SJCRH30 (cell line): ENCODE measurements at places on chromosomes 11 and 22. TPM values are rescaled to one million over a fixed set of nuclear protein-coding genes. Genes with fewer than 3 reads are reported as not detected.

Gene KDM4E
- not detected in 2 replicates for total RNA-seq

DNA sequence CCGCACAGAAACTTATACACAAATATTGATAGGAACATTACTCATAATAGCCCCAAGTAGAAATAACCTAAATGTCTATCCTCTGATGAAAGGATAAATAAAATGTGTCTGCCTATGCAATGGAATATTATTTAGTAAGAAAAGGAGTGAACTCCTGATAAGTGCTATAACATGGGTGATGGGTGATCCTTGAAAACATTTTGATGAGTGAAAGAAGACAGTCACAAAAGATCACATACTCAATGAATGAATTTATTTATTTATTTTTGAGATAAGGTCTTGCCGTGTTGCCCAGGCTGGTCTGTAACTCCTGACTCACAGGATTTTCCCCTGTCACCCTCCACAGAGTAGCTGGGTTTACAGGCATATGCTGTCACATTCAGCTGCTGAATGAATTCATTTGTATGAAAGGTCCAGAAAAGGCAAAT is 17.3 kb downstream of the RNF121 start:
- H3K36me3 ChIP-seq: peaks cover 8% of the 10 kb centered on the region; the same call in 1 of the 2 replicates
- H3K4me3 ChIP-seq: no peak overlapping the region
- no peaks in the 10 kb centered on the region for H3K27me3 ChIP-seq
- H3K4me1 ChIP-seq: peaks cover 10% of the 10 kb centered on the region
- H3K27ac ChIP-seq: peak overlapping the region; percentile 15; the same call in 1 of the 2 replicates

Gene PATE4
- not detected in 2 replicates for total RNA-seq

- H3K4me3 ChIP-seq: no peak overlapping the region
- no peaks in the 10 kb centered on the region for H3K4me1 ChIP-seq
- no peaks in the 10 kb centered on the region for H3K36me3 ChIP-seq
- DNase-seq: no peak
- no peak overlapping the region for H3K27ac ChIP-seq
Measured at GRCh38 chr22:36770513-36771231, 5.2 kb downstream of the IFT27 start.

Gene VWCE
- 0.06 and 0.18 TPM in 2 replicates for total RNA-seq

GRCh38 chr11:4087551-4087950 is 7.0 kb upstream of the RRM1 start:
- H3K27me3 ChIP-seq: no peaks in the 10 kb centered on the region
- DNase-seq: no peak
- H3K4me1 ChIP-seq: no peaks in the 10 kb centered on the region
- H3K27ac ChIP-seq: no peak overlapping the region
- H3K4me3 ChIP-seq: no peak overlapping the region

GRCh38 chr11:71339396-71339881 is 87.1 kb upstream of the SHANK2 start:
- H3K27ac ChIP-seq: no peak overlapping the region
- H3K27me3 ChIP-seq: peaks cover 3% of the 10 kb centered on the region; the same call in 1 of the 2 replicates
- DNase-seq: no peak
- H3K4me3 ChIP-seq: no peak overlapping the region

DNA sequence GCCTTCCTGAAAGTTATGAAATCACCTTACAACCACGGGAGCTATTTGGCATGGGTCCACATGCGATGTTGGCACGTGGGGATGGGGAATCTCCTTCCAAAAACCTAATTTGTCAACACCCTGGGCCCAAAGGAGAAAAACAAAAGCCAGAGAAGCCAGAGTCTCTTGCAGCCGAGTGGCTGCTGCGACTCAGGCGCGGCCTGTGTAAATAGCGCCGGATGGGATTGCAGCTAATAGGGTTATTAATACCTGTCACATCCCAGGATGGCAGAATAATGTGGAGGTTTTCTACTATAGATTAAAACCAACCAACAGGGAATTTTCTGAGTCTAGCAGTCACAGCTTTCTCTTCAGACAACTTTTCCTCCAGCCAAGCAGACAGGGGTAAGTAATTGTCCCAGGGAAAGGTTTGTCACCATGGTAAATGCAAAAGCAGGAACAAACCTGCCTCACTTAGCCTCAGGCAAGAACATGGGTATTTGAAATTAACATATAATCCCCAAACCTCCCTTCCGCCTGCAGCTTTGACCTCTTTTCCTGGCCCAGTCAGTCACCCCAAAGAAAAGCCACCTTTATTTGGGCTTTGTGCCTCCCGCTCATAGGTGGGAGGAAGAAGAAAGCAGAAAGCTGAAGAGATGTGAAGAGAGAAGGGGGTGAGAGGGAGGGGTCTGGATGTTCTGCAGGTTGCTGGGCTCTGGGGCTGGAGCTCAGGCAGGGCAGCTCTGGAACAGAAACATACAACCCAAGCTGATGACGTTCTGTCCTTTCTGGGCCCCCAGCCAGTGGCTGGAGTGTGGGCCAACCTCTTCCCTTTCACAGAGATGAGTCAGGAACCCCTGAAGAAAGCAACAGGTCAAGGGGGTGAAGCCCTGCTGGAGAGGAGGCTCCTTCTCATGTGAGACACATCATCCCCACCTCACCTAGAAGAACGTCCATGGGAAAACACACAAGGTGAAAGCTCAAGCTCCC is 376.5 kb downstream of the NXPE2 start:
- H3K4me1 ChIP-seq: no peaks in the 10 kb centered on the region
- no peaks in the 10 kb centered on the region for H3K27me3 ChIP-seq
- H3K4me3 ChIP-seq: no peak overlapping the region
- H3K36me3 ChIP-seq: no peaks in the 10 kb centered on the region
- H3K27ac ChIP-seq: no peak overlapping the region

DNA sequence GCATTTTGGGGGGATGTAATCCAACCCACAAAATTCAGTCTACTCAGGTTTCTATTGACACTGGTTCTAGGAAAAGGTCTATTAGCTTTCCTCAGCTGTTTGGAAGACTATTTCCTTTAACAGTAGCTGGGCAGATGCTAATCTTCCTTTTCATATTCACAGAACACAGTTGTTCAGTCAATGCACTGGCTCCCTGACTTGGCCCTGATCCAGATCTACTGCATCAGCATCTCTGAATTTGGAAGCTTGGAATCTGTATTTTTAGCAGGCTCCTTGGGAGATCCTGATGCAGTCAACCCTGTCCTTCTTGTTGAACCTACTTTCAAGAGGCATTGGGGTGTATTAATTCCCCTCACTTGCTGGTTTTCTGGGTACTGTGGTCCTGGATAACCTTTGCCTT is 6.3 kb downstream of the HTATIP2 start:
- H3K27ac ChIP-seq: peak overlapping the region; percentile 35
- no peaks in the 10 kb centered on the region for H3K27me3 ChIP-seq
- H3K4me1 ChIP-seq: peaks cover 39% of the 10 kb centered on the region
- H3K4me3 ChIP-seq: no peak overlapping the region

- H3K27ac ChIP-seq: no peak overlapping the region
- H3K4me3 ChIP-seq: no peak overlapping the region
- no peaks in the 10 kb centered on the region for H3K27me3 ChIP-seq
- DNase-seq: no peak
- H3K4me1 ChIP-seq: no peaks in the 10 kb centered on the region
- no peaks in the 10 kb centered on the region for H3K36me3 ChIP-seq
Measured at GRCh38 chr11:121340032-121340580, 47.5 kb downstream of the SC5D start.

Gene TPBGL
- total RNA-seq: not detected in 2 replicates

Gene IRAG1
- total RNA-seq: not detected in 2 replicates

DNA sequence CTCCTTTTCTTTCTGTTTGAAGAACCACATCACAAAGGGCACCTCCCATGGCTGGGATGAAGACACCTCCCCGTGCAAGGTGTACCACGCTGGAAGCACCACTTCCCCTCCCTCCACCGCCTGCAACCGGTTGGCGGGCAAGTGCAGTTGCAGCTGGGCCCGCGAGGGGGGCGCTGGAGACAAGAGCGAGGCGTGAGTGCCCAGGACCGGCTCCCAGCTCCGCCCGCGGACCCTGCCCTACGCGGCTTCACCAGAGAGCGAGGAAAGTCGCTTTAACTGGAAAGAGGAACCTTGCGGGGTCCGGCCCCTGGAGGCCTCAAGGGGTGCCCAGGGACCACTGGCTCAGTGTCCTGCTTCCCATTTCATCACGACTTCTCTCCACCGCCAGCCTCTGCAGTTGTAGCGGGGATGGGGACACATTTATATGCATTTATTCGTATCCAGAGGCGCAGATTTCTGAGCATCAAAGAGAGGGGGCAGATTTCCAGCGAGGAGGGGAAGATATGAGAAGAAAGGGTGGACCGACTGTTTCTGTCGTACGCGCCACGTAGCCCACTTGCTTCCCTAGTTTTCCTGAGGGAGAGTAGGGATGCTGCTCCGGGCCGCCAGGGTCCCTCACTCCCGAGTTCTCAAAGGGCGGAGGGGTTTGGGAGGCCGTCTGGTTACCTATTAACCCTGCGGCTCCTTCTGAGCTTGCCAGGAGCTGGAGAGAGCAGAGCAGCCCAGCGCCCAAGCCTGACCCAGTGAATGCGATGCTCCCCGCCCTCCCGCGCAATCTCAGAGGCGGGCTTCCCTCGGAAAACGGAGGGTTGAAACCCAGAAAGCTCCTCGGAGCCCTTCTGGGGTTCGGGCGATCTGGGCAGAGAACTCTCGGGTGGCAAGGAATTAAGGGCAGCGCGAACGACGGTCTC is 3.5 kb downstream of the ESAM start:
- DNase-seq: no peak
- H3K27ac ChIP-seq: no peak overlapping the region
- no peaks in the 10 kb centered on the region for H3K27me3 ChIP-seq
- H3K4me3 ChIP-seq: no peak overlapping the region
